NCI-H1105 (cell line): ENCODE measurements at places on chromosomes 2 and 18.

DNA sequence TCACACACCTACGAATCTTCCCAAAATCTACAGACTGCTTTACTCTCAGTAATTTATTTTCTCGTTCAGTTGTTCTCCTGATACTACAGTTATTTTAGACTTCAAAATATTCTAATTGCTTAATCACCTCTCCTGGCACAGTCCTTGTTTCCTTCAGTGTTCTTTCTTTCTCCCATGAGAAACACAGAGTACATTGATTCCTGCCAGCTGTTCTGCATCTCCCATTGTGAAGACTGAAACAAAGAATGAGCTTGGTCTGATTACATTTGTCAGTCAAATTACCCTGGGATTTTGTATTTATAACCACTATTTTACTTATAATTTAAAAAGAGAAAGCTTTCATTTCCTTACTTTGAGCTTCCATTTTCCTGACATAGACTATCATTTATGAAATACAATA is 63.9 kb upstream of the TANK start:
- DNase-seq = no peak

DNA sequence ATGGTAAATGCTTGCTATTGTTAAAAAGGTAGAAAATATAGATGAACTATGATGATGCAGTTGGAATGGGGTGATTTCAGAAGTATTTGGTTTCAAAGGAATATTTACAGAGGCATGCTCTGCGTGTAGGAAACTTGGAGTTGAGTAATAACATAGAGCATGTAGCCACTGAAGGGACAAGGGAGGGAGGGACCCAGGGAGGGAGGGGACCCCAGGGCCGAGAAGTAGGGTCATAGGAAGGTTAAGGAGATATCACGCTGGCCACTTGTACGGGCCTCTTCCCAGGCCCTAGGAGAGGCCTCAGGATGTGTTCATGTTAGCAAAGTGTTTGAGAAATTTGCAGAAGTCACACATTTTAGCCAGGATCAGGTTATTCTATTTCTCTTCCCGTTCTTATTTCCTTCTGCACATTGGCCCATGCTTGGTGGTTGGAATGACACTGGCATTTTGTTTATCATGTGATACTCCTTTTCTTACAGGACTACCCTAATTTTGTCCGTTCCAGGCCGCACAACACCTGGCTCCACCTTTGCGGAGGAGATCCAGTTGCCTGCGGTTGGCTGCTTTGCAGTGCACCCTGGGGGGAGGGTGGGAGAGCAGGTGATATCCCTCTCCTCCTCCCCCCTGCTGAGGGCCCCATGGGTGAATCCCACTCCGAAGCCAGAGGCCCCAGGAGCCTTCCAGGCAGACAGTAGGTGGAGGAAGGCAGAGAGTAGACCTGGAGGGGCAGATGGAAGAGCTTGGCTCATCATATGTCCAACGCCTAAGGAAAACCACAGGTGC is 16.9 kb upstream of the ACKR3 start:
- DNase-seq = no peak

GRCh38 chr2:11118761-11119160 is 36.5 kb upstream of the SLC66A3 start:
- no peak for DNase-seq

DNA sequence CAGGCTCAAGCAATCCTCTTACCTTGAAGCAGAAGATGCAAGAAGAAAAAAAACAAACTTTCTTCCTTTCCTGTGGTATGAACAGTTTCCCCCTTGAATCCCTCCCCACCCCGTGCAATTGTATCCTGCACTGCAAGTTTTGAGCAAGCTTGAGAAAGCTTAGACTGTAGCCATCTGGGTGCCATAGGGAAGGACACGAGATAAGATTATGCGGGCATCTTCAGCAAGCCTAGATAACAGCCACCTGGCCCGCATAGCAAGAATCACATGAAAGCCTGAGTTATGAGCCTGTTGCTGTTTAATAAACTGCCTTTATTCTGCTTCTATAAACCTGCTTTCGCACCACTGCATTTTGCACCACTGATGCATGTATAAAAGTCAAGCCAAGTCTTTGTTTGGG is 27.3 kb upstream of the CDCA7 start:
- no peak for DNase-seq

- no peak for DNase-seq
Observed at GRCh38 chr2:75634945-75635344, 11.6 kb upstream of the MRPL19 start.

DNA sequence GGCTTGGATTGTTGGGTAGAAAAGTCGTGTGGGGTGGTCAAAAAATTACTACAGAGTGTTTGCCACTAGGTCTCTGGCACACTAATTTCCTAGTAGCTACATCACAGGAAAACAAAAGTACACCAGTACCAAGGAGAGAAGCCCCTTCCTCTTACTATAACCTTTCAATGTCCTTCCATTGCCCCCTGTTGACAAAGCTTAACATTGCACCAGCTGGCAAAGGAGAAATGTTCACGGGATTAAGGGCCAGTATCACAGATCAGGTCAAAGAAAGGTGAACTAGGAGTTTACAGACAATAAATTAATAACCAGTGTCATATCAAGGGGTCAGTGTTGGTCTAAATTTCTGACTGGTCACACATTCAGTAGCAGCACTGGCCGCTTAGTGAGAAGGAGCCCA is 1139.6 kb upstream of the FAM98A start:
- no peak for DNase-seq

- DNase-seq = no peak
Observed at GRCh38 chr2:239883326-239884050, 141.7 kb downstream of the NDUFA10 start.
